Renal cortex interstitium (tissue), 15 donors: ENCODE measurements at places on chromosomes 7 and 10. TPM values are rescaled to one million over a fixed set of nuclear protein-coding genes. Genes with fewer than 3 reads are reported as not detected.

The TLX1 gene
- not detected for polyA plus RNA-seq

The PIP gene
- polyA plus RNA-seq = not detected

The KLF14 gene
- 0.70 TPM for polyA plus RNA-seq

The CLDN4 gene
- 83.9 TPM for polyA plus RNA-seq

DNA sequence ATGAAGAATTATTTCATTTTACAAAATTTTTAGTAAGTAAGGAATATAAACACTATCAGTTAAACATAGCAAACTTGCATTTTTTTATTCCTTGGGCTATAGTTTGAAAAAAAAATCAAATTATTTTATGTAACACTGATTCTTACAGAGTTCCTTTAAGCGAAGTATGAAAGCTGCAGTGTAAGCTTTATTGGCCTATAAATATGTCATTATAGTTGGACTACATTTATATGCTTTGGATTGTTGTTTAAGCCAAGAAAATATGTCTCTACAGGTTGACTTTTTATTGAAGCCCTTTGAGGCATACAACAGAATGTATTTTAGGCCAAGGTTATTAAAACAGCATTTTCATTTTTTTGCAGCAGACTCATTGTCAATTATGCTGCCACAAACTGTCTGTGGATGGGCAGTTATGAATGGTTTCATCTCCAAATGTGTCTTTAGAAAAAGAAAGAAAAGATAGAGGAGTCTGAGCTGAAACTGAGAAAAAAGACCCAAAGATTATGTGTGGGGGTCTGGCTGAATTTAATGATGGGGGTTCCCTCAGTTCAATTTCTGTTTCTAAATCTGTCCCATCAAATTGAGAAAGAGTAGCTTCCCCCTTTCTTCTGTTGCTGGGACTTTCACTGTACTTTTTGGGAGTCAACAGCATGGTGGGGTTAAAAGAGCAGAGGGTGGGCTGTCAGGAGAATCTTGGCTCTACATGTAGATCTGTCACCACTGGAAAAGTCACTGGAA lies 43.1 kb downstream of the ARID5B start:
- no peak for DNase-seq

- DNase-seq = no peak
These were observed 64.4 kb downstream of the RAPGEF5 start for GRCh38 chr7:22292531-22292930.

DNA sequence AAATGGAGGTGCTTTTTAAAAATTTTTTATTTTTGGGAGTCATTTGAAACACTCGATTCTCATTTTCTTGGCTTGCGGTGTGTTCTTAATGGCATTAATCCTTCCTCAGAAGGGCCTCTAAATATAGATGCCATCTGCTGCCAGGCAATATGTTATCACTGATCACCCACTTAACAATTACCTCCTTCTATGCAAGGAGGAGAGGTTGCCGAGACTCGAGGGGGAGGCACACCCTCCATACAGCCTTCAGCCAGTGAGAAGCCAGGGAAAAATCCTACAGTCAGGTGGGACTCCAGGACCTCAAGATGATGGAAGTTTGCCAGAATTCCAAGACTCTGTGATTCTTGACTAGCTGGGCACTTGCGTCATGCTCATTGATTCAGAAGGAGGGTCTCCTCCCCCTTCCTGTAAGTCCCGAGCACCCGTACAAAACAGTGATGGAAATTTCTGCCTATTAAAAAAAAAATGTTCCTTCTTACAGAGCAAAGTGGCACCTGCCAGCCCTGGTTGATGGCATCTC lies 574.5 kb downstream of the TYW1 start:
- no peak for DNase-seq

DNA sequence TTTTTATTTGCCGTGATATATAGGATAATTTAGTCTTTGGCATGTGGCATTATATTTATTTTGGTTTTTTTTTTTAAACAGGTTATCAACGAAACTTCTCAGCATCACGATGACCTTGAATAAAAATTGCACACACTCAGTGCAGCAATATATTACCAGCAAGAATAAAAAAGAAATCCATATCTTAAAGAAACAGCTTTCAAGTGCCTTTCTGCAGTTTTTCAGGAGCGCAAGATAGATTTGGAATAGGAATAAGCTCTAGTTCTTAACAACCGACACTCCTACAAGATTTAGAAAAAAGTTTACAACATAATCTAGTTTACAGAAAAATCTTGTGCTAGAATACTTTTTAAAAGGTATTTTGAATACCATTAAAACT lies 9.1 kb downstream of the VIM start:
- no peak for DNase-seq

The AKR1C8 gene
- 0.64 TPM for polyA plus RNA-seq

- no peak for DNase-seq
These were observed 311.7 kb upstream of the KIAA1217 start for GRCh38 chr10:23897267-23897666.

DNA sequence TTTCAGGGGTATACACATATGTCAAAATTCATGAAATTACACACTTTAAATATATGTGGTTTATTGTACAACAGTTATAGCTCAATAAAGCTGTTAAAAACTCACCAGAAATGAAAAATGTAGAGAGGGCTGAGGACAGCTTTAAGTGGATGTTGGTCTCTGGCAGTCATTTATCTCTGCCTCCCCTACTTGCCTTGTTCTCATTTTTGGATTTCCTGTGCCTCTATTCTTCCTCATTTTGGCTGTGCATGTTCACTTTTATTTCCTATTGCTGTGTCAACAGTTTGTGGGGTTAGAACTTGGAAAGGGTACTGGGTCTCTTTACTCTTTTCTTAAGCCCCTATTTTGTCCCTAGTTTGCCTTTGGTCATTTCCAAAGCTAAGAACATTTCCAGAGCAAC lies 18.6 kb upstream of the MEST start:
- DNase-seq = no peak

DNA sequence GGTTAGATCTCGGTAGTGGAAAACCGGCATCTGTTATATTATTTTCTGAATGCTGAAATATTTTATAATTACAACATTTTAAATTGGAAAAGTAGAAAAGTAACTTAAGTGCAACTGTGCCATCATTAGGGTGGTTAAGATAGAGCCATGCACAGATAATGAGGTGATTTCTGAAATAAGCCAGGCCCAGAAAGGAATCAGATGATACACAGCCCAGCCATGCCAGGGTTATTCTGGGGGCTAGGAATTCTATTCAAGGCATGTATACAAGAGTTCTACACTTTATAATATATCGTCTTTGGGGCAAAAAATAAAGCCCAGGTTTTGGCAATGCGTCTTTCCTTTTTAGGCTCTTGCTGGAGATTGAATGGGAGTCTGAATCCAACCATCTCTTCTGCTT lies 128.7 kb downstream of the ITGB8 start:
- no peak for DNase-seq

DNA sequence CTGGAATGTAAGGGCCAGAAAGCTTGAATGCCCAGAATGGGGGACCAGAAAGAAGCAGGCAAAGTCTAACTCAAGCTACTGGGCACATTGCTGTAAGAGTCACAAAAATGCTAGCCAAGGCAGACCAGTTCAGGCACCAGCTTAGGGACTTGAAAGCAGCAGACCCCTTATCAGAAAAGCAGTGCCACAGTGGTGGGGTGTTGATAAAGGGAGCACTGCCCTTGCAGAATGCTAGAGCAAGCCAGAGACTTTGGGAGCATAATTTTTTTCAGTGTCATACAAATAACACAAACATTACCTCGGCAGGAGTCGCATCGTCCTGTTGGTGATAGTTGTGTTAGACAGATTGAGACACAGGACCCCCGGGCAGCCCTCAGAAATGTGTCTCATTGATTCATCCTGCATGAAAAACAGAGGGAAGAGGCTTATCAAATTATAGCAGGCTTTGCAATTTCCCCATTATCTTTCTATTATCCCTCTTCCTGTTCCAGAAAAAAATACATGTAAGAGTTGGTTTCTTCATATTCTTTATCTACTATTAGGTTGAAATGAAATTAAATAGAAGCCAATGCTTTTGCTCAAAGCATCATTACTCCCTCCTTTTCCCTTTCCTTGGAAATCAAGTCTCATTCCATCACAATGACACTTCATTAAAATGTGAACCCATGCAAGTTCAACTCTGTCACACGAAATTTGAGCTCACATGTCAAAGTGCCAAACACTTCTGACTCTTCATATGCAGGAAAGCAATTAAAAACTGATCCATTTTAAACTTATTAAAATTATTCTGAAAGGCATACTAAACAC lies 13.4 kb downstream of the LRRC17 start:
- DNase-seq = no peak

The TFEC gene
- polyA plus RNA-seq = 38.6 TPM

The STAG3 gene
- 15.3 TPM for polyA plus RNA-seq

DNA sequence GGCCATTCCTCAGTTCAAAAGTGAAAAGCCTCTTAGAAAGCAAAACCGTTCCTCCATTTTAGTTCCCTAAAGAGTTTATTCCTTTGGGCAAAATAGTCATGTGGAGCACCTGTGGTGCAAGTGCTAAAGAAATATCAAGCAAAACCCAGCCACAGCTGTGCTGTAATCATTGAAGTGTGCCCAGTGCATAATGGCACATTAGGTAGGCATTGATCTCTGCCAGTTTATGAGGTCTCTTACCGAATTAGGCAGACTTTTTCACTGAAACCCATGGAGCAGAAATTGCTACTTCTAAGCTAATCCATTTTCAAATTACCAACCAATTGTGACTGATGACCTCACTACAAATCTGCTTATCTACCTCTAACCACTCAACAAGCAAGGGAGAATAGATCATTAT lies 97.2 kb upstream of the SEMA3A start:
- DNase-seq = no peak

DNA sequence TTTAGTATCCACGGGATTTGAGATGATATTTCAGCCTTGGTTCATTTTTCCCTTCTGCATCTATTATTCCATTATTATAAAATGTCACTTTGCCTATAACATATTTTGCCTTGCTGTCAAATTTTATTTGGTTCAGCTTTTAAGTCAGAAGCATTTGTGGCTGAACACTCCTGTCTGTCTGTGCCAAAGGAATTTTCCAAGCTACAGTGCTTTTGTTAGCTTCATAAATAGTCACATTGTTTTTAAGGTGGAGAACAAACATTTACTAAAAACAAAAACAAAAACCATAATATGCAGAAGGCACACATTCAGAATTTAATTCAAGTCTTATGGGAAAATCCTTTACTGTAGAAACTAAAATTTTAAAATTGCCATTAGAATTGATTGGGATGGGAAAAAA lies 33.8 kb upstream of the ELMO1 start:
- DNase-seq = no peak

The PTN gene
- 157 TPM for polyA plus RNA-seq

DNA sequence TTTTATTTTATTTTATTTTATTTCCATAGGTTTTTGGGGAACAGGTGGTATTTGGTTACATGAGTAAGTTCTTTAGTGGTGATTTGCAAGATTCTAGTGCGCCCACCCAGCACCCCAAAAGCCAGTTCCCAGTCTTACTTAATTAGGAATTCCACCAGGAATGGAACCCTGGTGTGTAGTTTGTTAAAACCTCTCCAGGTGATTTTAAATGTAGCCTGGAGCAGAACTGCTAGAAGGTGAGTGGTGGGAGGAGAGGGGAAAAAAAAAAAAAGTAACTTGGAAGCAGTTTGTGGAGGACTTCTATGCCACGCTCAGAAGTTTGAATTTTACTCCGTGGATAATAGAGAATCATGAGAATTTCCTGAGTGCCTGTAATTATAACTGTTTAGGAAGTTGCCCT lies 5.5 kb upstream of the TEX47 start:
- no peak for DNase-seq

DNA sequence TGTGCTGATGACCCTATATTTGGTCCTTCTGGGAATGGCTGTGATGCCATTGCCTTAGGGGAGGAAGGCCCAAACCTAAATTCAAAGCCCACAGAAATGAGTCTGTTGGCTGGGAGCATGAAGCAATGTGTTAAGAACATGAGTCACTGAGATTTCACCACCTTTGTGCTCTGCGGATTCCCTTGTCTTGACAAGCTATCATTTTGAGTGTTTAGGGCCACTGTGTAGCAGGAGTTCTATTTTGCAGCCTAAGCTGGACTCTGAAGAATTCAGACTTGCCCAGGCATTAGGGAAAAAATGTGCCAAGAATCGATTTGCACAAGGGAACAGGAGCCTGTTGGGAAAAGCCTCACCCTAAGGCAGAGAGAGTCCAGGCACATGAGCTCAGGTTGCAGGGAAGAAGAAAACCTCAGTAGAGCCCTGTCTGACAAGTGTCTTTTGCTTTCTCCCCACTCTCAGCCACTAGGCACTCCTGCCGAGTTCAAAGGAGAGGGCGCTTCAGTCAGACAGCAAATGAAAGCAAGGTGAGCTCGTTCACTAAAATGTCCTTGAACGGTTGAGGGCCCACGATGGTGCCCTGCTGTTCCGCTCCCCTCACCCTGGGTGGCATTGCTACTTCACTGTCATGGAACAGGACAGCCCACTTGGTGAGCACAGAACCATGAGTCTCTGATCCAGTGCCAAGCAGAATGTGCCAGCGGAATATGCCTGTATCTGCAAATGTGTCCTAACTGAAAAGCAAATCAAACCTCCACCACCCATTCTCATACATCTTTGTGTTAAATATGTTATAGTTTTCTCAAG lies 93.6 kb downstream of the PRLHR start:
- DNase-seq = no peak

DNA sequence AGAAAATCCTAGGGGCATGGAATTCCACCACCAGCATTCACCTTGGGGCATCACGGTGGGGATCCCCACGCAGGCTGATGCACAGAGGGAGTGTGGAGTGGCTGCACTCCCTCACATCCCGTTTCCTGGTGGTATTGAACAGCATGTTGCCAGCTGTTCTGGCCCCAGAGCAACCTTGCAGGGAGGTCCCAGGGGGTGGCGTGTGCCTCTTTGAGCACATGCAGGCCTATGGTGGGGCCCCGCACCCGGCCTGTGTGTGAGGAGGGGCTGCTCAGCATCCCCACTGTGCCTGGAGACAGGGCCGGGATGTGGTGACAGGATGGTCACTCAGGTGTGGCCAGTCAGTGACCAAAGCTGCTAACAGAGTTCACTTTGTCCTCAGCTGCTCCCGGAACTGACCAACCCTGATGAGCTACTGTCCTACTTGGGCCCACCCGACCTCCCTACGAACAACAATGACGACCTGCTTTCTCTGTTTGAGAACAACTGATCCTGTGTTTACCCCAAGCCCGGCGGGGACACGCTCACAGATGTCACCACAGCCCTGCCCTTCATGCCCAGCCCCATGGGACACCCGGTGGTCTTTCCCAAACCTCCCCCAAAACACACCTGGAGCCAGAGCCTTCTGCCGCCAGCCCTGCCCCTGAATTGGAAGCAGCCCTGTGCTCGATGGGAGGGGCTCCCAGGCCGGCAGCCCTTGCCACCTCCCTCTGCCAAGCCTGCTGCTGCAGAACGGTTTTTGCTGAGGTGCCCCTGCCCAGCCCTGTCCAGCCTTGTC lies 18.7 kb downstream of the ZMIZ2 start:
- DNase-seq = no peak

The GPNMB gene
- polyA plus RNA-seq = 19.9 TPM

The ACHE gene
- polyA plus RNA-seq = 6.7 TPM

GRCh38 chr7:873367-874002 lies 2.9 kb upstream of the GET4 start:
- DNase-seq = peak; percentile 56
